ENCODE measurements at places on chromosomes 11 and 22.
A peak's percentile ranks its signal among the peaks of the same experiment; 100 is the strongest.

- no peak for DNase-seq
These were observed 1.1 kb upstream of the FADS2 start for GRCh38 chr11:61826930-61827570.

DNA sequence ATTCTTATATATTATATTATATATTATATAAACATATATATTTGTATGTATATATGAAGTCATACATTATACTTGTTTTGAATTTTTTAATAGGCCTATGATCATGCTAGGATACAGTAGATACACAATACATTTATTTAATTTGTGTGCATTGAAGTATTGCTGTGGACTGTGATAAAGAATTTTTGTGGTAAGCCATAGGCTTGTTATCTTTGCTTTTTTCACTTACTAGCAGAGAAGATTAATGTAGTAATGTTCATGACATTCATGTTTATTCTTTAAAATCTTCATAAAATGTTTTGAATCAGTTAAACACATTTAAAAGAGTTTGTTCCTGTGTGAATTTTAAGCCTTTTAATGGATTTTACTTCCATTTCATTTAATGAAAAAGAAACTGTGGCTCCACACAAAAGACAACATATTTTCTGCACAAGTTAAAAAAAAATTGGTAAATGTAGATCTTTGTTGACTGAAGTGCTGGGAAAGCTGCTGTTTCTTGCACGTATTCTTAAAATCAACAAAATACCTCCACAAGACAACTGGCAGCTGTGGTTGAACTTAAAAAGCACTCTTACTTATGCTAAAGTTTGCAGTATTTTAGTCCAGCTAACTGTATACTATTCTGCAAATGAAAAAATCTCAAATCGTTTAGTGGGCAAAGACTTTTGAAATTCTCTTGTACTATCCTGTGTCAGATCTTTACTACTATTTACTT is 156.2 kb downstream of the TMEM135 start:
- DNase-seq: no peak

DNA sequence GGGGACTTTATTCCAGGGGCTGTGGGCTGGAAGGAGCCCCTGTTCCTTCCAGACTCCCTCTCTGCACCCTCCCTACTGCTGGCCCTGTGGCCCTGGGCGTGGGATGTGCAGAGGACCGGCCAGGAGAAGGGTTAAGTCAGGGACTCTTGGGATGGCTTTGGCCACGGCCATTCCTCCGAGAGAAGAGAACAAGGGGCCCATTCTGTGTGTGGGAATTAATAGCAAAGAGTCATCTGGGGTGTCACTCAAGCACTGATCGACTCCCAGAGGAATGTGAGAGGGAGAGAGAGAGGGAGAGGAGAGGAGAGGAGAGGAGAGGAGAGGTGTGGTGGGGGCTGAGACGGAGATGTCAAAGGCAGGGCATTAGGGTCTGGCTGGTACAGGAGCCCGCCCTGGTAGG is 14.2 kb upstream of the SOX10 start:
- DNase-seq: no peak

- peak; percentile 89 for DNase-seq
These were observed 1.6 kb downstream of the PIM3 start for GRCh38 chr22:49962012-49962750.

DNA sequence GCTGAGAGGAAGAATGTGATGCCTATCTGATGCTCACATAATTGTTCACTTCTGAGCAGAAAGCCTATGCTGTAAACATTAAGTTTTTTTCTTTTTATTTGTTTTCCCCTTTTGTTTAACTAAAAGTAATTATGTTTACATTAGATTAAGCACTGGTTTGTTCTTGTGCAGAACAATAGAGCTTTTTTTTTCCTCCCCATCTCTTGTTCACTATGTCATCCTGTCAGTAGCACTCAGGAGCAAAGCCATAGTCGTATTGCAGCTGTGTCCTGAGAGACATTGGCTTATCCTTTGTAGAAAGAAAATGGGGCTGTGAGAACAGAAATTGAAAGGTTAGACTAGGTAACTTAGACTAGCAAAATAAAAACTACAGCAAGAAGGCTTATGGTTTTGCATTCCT is 301.8 kb upstream of the RAG2 start:
- no peak for DNase-seq

DNA sequence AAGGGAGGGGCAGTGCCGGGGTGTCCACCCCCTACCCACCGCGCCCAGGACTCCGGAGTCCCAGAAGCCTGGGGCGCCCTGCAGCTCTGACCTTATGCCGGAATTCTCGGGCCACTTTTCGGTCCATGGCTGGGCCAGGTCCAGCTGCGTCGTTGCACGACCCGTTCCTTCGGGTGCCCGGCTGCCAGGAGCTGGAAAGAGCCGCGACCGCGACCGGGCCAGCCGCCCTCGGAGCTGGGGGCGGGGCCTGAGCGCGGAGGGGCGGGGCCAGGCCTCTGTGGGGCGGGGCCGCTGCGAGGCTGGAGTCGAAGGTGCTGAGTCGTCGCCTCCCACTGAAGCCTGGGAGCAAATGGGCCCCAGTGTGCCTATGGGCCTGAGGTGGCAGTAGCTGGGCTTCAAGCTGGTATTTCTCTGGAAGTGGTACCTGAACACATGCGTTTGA is at the start of gene USH1C:
Gene USH1C, minus strand, starts transcription at position 236 of the 442 bp plus-strand sequence. Its CDS starts 109 bp downstream, at position 127.
- DNase-seq: peak; percentile 29

DNA sequence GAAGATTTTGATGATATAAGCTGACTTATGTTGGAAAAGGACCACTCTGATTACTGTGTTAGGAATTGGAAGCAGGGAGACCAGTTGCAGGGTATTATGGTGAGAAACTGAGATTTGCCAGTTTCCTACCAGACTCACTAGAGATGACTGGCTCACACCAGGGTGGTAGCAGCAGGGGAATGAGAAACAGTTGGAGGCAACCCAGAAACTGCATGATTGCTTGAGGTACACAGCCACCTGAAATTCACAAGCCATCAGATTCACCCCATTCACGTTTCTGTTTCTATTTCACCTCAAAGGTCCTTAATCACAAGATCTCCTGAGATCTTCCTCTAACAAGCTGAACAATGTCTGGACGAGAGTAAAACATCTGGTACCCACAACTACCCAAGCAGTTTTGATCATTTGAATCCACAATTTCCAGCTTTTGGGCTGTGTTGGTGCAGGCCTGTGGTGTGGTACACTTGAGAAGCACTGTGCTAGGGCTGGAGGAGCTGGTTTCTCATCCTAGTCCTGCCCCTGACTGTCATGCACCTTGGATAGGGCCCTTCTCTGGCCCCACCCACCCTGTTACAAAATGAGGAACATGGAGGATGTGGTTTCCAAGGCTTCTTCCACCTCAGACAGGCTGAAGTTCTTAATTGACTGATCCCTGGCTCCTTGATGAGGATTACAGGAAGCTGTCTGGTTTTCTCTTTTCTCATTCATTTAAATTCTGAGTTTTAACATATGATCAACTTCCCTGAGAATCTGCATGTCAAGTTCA is 233.4 kb downstream of the INSC start:
- no peak for DNase-seq

- no peak for DNase-seq
These were observed 671 bp upstream of the PICALM start for GRCh38 chr11:86069408-86070101.

DNA sequence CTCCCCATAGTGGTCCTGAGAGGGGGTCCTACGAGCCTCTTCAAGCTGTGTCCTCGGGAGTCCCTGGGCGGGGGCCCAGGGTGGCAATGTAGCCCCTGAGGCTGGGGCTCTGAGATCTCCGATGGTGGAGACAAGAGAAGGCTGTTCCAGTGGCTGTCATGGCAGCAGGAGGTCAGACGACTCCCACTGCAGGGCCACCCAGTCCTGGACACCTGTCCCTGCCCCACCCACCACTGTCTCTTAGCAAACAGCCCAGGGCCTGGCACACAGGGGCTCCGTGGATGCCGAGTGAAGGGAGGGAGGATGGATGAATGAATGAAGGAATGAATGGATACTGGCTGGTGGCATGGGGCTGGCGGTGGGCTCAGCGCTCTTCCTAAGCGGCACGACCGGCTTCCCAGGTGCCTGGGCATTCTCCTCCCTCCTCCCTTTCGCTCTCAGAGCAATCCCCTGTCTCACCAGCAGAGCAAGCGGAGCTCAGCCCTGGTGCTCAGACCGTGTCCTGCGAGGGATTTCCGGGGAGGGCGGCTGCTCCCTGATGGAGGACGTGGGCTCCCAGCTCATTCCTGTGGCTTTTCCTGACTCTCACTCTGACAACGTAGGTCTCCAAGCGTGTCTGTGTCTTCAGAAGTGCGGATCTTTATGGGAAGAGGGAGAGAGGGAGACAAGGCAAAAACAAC is 1272.6 kb downstream of the BRD1 start:
- no peak for DNase-seq

DNA sequence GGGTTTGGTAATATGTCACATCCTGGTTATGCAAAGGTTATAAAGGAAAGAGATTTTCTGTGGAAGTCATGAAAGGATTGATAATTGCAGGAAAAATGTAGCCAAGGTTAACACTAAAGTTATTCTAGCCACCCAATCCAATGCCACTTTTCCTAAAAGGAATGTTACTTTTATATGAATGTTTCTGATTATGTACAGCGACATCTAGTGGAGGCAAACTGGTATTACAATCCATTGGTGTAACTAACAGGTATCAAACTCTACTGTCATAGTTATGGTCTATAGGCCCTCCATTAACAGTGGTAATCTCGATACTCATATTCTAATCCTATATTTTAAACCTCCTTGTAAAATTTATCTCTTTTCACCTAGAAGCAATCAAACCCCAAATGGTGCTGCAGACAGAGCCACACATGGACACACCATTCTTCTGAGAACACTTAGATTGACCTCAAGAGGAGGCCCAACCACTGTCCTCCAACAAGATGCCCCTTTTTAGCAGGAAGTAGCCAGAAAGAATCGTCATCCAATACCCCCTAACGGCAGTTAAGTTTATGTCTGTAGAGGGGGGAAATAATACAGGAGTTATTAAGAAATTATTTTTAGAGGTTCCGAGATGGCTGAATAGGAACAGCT is 74.9 kb upstream of the RAG2 start:
- DNase-seq: no peak

DNA sequence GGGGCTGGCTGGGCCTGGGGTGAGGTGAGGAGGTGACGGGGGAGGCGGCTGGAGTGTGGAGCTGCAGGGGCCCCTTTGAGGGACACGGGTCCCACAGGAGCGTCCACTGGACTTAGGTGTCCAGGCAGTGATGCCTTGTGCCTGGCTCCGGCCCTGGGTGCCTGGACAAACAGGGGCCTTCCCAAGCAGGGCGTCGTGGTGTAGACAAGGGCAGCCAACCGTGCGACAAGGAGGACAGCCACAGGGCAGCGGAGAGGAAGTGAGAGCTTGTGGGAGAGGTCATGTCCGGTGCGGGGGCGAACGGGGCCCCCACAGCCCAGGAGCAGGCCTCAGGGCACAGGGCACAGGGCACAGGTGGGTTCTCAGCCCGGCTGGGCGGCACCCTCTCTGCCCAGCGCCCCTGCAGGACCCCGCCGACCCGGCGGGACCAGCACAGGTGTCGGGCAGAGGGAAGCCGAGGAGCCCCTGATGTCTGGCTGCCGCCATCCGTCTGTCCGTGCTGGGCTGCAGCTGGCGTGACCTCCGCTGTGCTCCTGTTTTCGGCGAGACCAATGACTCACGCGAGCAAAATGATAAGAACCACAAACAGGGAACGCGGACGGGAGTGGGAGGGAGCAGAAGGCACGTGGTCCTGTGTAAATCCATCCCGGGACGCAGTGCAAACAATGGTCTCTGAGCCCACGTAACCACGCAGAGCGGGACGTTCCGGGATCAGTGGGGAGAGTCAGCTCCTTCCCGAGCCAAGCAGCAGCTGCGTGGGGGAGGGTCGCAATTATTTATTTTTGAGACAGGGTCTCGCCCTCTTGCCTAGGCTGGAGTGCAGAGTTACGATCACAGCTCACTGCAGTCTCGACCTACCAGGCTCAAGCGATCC is 49.1 kb upstream of the A4GALT start:
- DNase-seq: no peak

GRCh38 chr11:133946541-133947318 is 10.0 kb downstream of the IGSF9B start:
- DNase-seq: peak; percentile 35

DNA sequence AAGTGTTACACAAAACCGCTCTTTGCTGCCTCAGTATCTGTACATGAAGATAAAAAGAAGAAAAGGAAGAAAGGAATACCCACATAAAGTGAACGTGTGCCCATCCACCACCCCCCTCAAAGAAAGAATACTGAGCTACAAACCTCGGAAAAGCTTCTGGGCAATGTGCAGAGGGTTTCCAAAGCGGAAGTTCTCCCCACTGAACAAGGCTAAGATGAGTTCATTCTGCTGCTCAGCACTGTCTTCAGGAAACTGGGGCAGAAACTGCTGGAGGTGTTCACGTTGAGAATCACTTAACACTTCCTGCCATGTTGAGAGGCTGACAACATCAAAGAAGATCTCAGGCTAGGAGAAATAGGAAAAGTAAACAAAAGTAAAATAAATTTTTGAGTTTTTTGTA is 6.9 kb downstream of the NFRKB start:
- DNase-seq: no peak

- peak; percentile 56 for DNase-seq
These were observed 6.3 kb upstream of the SYNGR1 start for GRCh38 chr22:39343259-39344045.

DNA sequence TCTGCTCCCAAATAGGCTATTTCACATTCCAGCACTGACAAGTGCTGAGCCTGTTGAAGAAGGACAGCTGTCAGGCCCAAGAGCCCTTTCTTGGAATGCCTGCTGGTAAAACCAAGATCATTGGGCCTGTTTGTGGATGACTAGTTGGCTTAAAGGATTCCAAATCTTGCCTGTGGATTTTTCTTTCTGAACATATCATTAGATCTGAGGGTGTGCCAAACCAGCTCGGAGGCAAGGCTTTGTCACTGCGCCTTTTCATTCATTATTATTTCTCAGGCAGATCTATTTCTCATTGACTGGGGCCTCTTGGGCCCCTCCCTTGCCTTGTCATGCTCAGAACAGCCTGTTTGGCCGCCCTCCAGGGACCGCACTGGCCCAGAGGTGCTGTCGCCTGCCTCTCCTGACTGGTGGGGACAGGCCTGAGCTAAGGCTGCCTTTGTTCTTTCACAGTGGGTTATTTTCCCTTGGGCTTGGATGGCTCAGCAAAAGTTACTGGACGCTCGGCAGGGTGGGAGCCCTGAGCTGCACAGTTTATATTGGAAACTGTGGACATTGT is 222.7 kb upstream of the SESN3 start:
- no peak for DNase-seq

- DNase-seq: no peak
These were observed 15.3 kb upstream of the TRIM29 start for GRCh38 chr11:120153221-120153620.

GRCh38 chr22:29142116-29142515 is 63.6 kb upstream of the EMID1 start:
- DNase-seq: no peak

DNA sequence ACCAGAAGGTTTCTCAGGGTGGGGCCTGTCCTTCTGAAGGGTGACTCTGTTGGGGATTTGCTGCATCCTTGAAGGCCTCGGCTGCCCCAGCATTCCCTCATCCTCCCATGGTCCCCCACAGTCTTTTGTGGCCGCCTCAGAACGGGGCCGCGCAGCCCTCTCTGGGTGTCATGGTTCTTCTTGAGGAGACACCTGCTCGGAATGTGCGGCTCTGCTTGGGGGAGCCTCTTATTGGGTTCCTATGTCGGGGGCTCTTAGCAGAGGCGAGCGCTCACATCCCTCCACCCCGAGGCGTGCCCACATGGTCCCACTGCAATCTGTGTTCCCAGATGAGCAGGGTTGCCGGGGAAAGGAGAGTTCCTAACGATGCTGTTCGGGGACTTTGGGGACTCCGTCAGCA is 1008.4 kb downstream of the BRD1 start:
- no peak for DNase-seq

- DNase-seq: no peak
These were observed 116.9 kb upstream of the SNX19 start for GRCh38 chr11:131033151-131033651.
